ENCODE measurements at places on chromosomes 3 and 15. TPM values are rescaled to one million over a fixed set of nuclear protein-coding genes. Genes with fewer than 3 reads are reported as not detected.

- DNase-seq, result no peak
Measured at GRCh38 chr15:100777821-100778220, 101.8 kb upstream of the ALDH1A3 start.

DNA sequence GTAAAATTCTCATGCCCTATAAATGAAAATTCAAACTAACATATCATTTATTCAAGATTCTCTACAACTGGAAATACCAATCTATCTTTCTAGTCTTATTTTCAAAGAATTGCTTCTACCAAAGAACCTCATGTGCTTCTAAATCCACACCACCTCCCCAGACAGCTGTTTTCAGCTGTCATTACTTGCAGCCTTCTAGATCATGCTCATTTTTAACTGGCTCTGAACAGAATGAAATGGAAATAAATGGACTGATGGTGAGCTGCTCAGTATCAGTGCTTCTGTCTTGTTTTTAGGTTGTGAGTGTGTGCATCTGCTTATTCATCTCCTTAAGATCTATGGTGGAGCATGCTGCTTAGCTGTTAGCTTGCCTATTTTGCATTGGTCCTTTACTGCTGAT is 29.4 kb downstream of the GOLGB1 start:
- no peak for DNase-seq

DNA sequence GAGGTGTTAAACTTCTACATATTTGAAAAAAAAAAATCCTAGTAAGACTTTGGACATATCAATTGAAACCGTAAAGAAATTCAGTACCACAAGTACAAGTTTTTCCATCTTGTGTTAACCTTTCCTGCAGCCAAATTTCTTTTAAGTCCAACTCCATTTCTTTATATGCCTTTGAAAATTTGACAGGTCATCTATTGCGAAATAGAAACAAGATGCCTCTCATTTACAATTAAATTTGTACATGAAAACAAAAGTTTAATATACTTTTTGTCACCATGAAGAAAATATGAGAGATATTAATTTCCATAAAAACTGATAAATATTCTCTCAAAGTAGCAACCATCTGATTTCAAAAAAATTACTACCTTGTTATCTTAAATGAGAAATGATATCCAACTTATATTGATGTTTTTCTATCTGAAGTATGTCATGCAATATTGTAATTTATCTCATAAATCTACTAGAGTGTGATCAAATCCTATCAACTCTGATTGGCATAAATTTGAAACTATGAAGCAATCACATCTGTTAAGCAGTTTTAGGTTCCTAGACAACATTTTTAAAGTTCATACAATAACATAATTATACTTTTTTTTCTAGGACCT is 68.2 kb downstream of the TBC1D5 start:
- DNase-seq, result no peak

DNA sequence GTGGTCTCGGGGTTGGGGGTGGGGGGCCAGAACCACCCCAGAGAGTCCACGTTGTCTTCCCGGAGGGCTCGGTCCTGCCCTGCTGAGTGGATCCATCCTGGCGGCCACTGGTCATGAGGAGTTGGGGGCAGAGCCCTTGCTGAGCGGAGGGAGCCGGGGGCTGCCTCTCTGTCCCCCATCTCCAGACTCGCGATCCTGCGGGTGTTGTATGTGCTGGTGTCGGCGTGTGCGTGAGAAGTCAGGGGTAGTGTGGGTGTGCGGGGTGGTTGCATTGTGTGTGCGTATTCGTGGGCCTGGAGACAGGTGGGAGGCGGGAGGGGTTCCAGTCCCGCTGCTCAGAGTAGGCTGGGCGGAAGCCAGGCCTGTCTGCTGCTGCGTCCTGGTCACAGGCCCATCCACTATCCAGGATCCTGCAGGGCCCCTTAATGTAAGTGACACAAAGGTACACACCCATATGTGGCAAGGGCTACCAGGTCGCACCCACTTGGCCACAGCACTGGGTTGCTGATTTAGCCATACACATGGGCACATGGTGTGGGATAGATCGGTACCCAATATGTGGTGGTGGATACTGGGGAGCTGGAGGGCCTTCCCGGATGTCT is 30.7 kb downstream of the NBEAL2 start:
- no peak for DNase-seq

DNA sequence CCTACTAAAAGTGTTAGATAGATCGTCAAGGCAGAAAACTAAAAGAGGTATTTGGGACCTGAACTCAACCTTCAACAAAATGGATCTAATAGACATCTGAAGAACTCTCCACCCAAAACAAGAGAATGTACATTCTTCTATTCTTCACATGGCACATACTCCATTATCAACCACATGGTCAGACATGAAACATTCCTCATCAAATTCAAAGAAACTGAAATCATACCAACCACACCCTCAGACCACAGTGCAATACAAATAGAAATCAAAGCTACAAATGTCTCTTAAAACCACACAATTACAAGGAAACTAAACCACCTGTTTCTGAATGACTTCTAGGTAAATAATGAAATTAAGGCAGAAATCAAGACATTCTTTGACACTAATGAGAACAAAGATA is 984.1 kb upstream of the GBE1 start:
- no peak for DNase-seq

DNA sequence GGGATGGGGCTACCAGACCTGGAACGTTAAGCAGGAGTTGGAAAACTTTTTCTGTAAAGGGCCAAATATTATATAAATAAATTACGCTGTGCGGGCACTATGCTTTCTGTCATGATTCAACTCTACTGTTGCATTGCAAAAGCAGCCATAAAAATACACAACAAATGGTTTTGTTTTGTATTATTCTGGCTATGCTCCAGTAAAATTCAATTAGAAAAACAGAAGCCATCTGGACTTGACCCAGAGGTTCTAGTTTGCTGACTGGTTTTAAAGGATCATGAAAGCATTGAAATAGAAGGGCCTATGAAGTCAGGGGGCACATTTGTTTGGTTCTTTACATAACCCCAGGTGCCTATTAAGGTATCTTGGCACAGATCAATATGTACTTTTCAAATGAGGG is 647.4 kb upstream of the LMCD1 start:
- DNase-seq, result no peak

DNA sequence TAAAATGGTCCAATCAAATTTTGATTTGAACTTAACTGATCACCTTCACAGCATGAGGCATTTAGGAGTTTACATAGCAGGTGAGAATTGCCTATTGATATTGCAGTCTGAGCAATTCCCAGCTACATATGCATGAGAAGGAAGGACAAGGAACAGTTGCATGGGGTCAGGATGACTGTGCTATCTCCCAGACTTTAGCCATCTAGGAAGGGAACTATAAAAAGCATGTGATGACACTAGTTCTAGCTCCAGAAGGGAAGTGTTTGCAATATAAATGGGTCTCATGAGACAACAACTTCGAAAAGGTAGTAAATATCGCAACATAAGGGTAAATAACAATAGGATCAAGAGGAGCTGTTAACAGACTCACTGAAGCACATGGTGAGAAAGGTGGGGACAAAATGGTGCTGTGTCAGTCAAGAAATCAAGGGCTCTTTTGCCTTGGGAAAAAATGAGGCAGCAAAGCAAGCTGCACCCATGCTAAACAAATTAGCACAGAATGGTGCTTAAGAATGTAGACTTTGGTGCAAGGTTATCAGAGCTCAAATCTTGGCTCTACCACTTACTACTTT is 90.4 kb upstream of the SLC2A2 start:
- no peak for DNase-seq

- no peak for DNase-seq
Measured at GRCh38 chr3:114506591-114507300, 212.9 kb downstream of the TIGIT start.

- DNase-seq, result no peak
Measured at GRCh38 chr3:157242836-157243235, 82.9 kb upstream of the CCNL1 start.

Gene CEP152
- total RNA-seq, result 4.5 TPM

Gene IGSF11
- 0.77 TPM for total RNA-seq

Gene CFAP20DC
- 5.4 TPM for total RNA-seq

Gene SH2D7
- total RNA-seq, result not detected

Gene KBTBD12
- 0.86 TPM for total RNA-seq

Gene PIERCE2
- total RNA-seq, result 5.9 TPM

Gene LRRC34
- 17.5 TPM for total RNA-seq
